ENCODE measurements at places on chromosomes 5 and 9. TPM values are rescaled to one million over a fixed set of nuclear protein-coding genes. Genes with fewer than 3 reads are reported as not detected.

The RGS14 gene
- 21.0 TPM for total RNA-seq

The RNF183 gene
- total RNA-seq = not detected

DNA sequence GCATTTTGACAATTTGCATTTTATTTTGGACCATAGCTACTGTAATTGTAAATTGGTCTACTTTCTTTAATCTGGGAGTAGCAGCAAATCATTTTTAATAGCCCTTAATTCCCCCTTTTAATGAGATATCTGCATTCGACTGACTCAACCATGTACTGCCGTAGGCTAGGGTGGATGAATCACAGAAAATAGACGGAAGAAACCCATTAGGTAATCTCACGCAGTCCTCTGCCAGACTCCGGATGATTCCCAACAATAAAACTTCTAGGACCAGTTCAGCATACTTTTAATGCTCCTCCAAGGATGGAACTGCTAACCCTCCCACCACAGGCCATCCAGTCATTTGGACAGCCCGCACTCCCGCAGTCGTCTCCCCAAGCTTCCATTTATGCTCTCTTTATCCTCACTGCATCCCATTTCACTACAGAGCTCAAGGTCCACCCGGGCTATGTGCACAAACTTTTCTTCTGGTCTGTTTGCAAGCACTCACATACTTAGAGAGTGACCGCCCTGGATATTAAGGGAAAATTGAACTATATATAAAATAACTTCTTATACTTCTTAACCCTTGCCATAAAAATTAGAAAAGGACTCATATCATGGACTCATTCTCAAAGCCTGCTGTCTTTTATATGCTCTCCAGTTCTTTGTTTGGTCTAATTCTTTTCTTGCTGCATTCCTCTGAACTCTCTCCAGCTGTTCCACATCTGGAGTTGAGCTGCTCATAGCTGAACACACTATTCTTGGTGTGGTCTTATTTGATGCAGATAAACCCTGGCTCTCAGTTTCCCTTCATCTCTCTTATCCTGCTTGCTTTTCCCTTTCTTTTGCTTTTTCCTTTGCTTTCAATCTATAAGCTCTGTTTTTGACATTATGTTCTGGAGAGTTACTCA, 326.6 kb downstream of the ARL15 start:
- no peak for DNase-seq
- no peak overlapping the region for H3K4me3 ChIP-seq
- no peak overlapping the region for H3K27ac ChIP-seq

- no peak overlapping the region for H3K4me3 ChIP-seq
- H3K27ac ChIP-seq = no peak overlapping the region
- H3K36me3 ChIP-seq = no peaks in the 10 kb centered on the region
- no peaks in the 10 kb centered on the region for H3K4me1 ChIP-seq
- no peak for DNase-seq
Observed at GRCh38 chr5:93246090-93246855, 334.7 kb downstream of the NR2F1-AS1 start.

GRCh38 chr5:45335978-45336377, 360.2 kb downstream of the HCN1 start:
- no peaks in the 10 kb centered on the region for H3K36me3 ChIP-seq
- no peak overlapping the region for H3K27ac ChIP-seq

The LSM11 gene
- total RNA-seq = 5.6 TPM

- no peak overlapping the region for H3K4me3 ChIP-seq
- H3K36me3 ChIP-seq = no peaks in the 10 kb centered on the region
- no peaks in the 10 kb centered on the region for H3K4me1 ChIP-seq
- H3K27ac ChIP-seq = no peak overlapping the region
- H3K27me3 ChIP-seq = no peaks in the 10 kb centered on the region
Observed at GRCh38 chr9:69932901-69933300, 110.7 kb upstream of the MAMDC2 start.

The TMEM215 gene
- not detected for total RNA-seq

DNA sequence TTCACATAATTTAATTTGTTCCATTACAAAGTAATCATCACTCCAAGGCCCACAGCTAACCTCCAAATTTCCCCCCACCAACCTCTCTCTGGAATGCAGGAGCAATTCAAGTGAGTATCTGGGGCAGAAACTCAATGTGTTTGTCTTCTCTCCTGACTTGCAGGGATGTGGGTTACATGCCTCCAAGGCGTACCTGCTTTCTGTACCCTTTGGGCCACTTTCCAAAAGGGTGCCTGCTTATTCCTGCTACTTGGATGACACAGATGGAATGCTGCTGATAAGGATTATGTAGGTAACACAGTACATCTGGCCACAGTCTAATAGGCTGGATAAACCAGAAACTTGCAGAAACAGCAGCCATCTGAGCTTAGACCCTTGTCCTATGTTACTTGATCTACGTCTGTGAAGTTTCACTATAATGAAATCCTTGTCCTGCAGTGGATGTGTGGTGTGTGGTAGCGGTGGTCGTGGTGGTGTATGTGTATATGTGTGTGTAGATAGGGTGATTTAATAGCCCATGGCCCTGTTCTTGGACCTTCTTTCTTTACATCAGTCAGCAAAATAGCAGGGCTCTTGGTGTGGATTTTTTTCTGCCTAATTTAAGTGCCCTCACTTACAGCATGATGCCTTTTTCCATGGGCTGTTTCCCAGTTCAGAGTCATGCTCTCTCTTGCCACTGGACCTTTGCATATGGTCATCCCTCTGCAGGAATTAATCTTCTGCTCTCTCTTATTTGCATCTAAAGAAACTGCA, 175.9 kb downstream of the ZDHHC21 start:
- no peak overlapping the region for H3K27ac ChIP-seq
- H3K27me3 ChIP-seq = no peaks in the 10 kb centered on the region
- H3K4me3 ChIP-seq = no peak overlapping the region
- DNase-seq = no peak
- no peaks in the 10 kb centered on the region for H3K36me3 ChIP-seq

DNA sequence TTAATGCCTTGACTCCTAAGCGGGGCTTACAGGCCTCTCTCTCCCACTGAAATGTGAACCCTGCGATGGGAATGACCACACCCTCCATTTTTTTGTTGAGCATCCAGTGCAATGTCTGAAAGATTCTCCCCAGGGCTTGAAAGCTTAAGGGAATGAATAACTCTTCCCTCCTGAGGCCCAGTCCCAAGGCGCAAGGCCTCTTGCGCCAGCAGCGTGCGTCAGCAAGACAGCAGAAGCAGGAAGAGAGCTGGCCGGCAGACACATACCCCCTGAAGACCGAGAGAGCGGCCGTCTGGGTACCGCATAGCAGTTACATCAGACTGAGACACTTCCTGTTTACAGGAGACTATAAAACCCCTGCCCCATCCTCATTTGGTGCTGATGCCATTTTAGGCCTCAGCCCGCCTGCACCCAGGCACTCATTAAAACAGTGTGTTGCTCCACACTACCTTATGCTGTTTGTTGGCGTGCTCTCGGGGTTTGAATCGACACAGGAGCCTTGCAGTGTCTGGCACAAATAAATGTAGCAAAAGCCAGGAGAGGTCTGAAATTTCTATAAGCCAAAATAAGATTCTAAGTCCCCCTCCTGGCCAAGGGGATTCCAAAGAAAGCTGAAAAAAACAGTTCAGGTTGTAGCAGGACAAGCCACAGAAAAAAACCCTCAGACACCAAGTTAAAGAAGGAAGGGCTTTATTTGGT, 62.3 kb downstream of the GDNF start:
- no peaks in the 10 kb centered on the region for H3K4me1 ChIP-seq
- H3K4me3 ChIP-seq = no peak overlapping the region
- H3K36me3 ChIP-seq = no peaks in the 10 kb centered on the region
- no peak for DNase-seq
- H3K27me3 ChIP-seq = no peaks in the 10 kb centered on the region

DNA sequence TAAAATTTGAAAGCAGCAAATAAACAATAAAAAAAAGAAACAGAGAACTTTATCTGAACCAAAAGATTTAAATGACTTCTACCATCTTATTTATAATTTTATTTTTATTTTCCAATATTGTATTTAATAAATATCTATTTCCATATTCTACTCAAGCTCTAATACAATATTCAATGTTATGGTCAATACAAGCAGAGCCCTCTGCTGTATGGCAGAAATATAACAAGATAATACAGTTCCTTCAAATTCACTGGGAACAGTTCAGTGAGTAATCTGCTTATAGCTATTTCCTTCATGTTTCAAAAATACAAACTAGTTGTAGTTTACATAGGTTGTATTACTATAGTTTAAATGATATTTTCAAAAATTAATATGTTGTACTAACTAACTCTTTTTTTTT, 332.7 kb downstream of the PRDM9 start:
- H3K36me3 ChIP-seq = no peaks in the 10 kb centered on the region
- no peaks in the 10 kb centered on the region for H3K27me3 ChIP-seq
- H3K4me1 ChIP-seq = no peaks in the 10 kb centered on the region

The KIAA0825 gene
- total RNA-seq = 11.5 TPM

The KCNV2 gene
- total RNA-seq = not detected

DNA sequence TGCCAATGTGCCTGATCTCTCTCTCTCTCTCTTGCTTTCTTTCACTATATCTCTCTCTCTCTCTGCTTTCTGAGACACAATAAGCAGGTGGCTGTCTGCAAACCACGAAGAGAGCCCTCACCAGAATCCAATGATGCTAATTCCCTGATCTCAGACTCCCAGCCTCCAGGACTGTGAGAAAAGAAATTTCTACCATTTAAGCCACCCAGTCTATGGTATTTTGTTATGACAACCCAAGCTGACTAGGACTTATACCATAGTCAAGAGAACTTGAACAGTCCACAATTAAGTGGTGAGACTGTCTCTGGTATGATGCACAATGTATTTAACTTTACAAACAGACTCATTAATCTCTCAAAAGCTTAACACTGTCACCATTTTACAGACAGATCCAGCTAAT, 67.0 kb downstream of the NFIB start:
- no peaks in the 10 kb centered on the region for H3K27me3 ChIP-seq
- no peak for DNase-seq
- peaks cover 17% of the 10 kb centered on the region for H3K4me1 ChIP-seq
- no peak overlapping the region for H3K27ac ChIP-seq
- H3K4me3 ChIP-seq = no peak overlapping the region

The OSMR gene
- 37.6 TPM for total RNA-seq

DNA sequence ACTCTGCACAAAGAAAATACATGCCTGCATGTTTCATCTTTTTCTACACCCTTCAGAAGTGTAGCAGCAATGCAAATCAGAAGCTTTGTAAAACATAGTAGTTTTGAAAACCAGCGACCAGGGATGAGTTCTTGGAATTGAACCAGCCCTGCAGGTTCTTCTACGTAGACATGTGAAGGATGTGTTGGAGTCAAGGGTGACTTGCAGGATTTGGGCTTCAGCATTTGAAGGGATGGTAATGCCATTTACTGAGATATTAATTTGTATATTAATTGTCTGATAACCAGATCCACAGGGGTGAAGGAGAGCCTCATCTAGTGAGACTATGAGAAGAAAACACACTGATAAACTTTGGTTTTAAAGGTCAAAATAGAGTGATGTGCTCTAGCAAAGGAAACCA, 72.4 kb downstream of the KIAA1958 start:
- no peak overlapping the region for H3K27ac ChIP-seq
- no peaks in the 10 kb centered on the region for H3K27me3 ChIP-seq
- peaks cover 47% of the 10 kb centered on the region for H3K4me1 ChIP-seq
- no peak overlapping the region for H3K4me3 ChIP-seq
- no peaks in the 10 kb centered on the region for H3K36me3 ChIP-seq

GRCh38 chr5:134439210-134439654, 27.6 kb upstream of the CDKN2AIPNL start:
- H3K4me1 ChIP-seq = peaks cover 15% of the 10 kb centered on the region
- H3K27ac ChIP-seq = peak overlapping the region; percentile 82
- no peaks in the 10 kb centered on the region for H3K27me3 ChIP-seq
- peak; percentile 59 for DNase-seq

- H3K4me3 ChIP-seq = no peak overlapping the region
- DNase-seq = no peak
- H3K36me3 ChIP-seq = no peaks in the 10 kb centered on the region
Observed at GRCh38 chr9:136273244-136273865, 27.7 kb upstream of the QSOX2 start.

The CTSV gene
- 3.8 TPM for total RNA-seq

DNA sequence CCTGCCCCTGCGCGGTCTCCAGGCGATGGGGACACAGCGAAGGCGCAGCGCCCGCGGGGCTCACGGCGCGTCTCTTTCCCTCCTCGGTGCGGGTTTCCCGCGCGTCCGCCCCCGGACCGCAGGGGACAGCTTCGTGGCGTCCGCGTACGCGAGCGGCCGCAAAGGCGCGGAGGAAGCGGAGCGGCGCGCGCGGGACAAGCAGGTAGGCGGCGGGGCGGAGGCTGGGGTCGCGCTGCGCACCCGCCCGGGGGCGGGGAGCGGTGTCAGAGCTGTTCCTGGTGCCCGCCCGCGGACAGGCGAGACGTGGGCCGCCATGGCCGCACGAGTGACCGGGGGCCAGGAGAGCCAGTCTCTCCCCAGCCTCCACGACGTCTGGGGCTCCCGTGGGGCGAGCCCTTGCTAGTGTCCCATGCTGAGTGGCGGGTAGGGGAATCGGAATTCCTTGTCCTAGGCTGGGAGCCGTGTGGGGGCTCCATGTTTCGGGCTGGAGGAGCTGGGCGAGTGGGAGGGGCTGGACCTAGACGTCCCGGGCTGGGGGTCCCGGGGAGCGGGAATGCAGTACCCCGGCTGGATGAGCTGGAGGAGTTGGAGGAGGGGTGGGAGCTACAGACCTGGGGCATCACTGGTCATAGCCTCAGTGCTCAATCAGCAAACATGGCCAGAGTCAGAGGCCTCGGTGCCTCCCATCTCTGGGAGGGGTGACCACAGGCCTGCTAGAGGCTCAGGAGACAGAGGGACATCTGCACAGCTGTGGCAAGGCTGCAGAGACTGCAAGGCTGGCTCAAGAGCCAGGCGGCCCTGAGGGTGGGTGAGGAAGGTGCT, 968 bp downstream of the NKD2 start:
- peaks cover 37% of the 10 kb centered on the region for H3K27me3 ChIP-seq
- no peak overlapping the region for H3K4me3 ChIP-seq
- no peaks in the 10 kb centered on the region for H3K36me3 ChIP-seq

DNA sequence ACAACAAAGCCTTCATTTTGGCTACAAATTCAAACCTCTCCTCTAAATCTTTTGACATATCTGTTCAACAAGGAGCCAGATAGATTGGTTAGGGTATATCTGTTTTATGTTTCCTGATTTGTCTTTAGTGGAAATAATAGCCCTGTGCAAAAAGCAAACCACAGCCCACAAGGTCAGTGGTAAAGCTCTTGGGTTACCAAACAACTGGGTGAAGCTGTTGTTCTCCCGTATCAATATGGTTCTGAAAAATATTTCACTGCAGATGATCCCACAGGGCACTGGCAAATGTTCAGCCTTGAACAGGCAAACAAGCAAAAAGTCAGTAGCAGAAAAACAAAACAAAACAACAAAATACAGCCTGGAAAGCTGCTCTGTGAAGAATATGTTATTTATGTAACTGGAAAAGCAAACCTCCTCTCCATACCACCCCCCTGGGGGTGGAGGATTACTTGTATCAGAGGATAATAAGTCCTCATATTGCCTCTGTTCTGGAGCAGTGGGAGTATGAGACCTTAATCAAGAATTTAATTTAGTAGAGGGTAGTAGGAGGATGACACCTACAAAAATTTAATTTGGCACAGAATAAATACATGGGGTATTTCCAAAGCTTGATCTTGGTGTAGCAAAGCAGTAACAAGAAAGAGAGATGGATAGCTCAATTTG, 20.8 kb upstream of the PTBP3 start:
- no peak overlapping the region for H3K27ac ChIP-seq
- no peak overlapping the region for H3K4me3 ChIP-seq
- H3K4me1 ChIP-seq = no peaks in the 10 kb centered on the region
- no peaks in the 10 kb centered on the region for H3K27me3 ChIP-seq
- H3K36me3 ChIP-seq = no peaks in the 10 kb centered on the region
